Stimulated activated memory B cell treated with anti-CD40 and anti-IgM and Interleukin-4, amounts not matched to agents 10 μg/mL and 1 μg/mL and 100 μg/mL, for 72 hours (primary cell): ENCODE measurements at places on chromosomes 7 and 10.

GRCh38 chr10:121069061-121069850, 218.1 kb downstream of the WDR11 start:
- ATAC-seq, result peak; percentile 20

- no peak for ATAC-seq
These were observed 8.9 kb downstream of the MSS51 start for GRCh38 chr10:73424478-73424877.

GRCh38 chr10:12945690-12946359, 55.7 kb downstream of the CCDC3 start:
- ATAC-seq, result peak; percentile 72

DNA sequence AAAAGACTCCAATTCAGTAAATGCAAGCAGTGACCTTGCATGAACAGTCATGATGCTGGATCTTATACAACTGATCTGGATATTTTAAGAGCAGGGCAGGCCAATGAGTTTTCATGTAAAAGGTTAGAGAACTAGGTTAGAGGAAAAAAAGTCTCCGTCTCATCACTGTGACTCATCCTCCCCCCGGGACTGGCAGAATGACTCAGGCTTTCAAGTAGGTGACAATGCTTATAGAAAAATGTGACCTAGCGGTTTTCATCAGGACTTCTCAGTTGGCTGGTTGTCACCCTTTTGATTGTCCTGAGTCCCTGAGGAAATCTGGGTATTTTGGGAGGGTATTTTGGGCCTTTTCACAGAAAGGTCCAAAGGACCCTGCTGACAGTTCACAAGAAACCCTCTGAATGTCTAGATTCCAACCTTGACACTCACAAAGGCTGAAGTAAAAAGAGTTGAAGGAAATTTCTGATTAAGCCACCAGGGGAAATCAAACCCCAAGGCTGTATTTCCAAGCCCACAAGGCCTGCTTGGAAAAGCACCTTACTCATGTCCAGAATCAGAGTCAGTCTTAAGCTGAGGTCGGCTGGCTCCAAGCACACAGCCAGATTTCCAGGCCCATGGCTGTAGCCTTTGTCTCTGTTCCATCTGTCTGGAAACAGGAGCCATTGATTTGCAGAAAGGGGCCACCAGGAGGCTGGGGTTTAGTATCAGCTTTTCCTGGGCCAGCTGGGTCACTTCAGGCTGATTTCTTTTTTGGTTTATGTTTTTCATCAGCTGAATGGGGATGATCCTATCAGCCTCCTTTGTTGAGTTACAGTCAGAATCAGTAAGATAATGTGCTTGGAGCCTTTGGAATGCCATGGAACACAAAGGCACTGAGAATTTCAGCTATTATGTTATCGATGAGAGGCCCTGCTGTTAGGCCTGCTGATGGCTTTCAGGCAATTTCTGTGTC, 226.4 kb upstream of the HABP2 start:
- no peak for ATAC-seq

DNA sequence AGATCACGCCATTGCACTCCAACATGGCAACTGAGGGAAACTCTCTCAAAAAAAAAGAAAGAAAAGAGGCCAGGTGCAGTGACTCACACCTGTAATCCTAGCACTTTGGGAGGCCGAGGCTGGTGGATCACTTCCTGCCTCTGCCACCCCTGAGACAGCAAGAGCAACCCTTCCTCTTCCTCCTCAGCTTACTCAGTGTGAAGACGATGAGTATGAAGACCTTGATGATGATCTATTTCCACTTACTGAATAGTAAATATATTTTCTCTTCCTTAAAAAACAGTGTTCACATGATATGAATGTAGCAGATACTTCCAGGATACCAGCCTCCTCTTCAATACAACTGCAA, 2.1 kb upstream of the ZKSCAN1 start:
- no peak for ATAC-seq

- ATAC-seq, result no peak
These were observed 19.9 kb downstream of the KLF6 start for GRCh38 chr10:3765146-3765545.

GRCh38 chr7:35657125-35657524, 37.8 kb downstream of the HERPUD2 start:
- ATAC-seq, result no peak
